ENCODE measurements at places on chromosomes 11 and 22. TPM values are rescaled to one million over a fixed set of nuclear protein-coding genes. Genes with fewer than 3 reads are reported as not detected.

The GVQW3 gene
- 2.7 TPM for total RNA-seq

The SLC35C1 gene
- 8.1 TPM for total RNA-seq

The OR51B2 gene
- not detected for total RNA-seq

The ZNF214 gene
- not detected for total RNA-seq

The POTEH gene
- total RNA-seq: not detected

The TMPRSS13 gene
- total RNA-seq: 3.4 TPM

The KRTAP5-8 gene
- 0.35 TPM for total RNA-seq

The SCO2 gene
- total RNA-seq: 14.6 TPM

The GTSE1 gene
- 1.3 TPM for total RNA-seq

The MUC6 gene
- total RNA-seq: not detected

The SF3B2 gene
- total RNA-seq: 172 TPM

The FLRT1 gene
- not detected for total RNA-seq

The ROBO4 gene
- 1.0 TPM for total RNA-seq

The LRP4 gene
- total RNA-seq: 0.05 TPM

The DGCR6 gene
- 6.5 TPM for total RNA-seq

The KLHDC7B gene
- 5.9 TPM for total RNA-seq

The GLYAT gene
- total RNA-seq: not detected

The UCP3 gene
- 5.6 TPM for total RNA-seq

The OR52N4 gene
- total RNA-seq: 1.6 TPM

The CREB3L1 gene
- total RNA-seq: not detected

The PLEKHA7 gene
- total RNA-seq: 1.8 TPM

The WBP2NL gene
- 2.9 TPM for total RNA-seq

The PKNOX2 gene
- not detected for total RNA-seq

The ZFTA gene
- total RNA-seq: 2.2 TPM

Measured in CD4-positive, CD25-positive, alpha-beta regulatory T cell (primary cell).